ENCODE measurements at places on chromosomes 2 and 18.

- DNase-seq: no peak
These were observed 258 bp downstream of the MGAT4A start for GRCh38 chr2:98730707-98731040.

DNA sequence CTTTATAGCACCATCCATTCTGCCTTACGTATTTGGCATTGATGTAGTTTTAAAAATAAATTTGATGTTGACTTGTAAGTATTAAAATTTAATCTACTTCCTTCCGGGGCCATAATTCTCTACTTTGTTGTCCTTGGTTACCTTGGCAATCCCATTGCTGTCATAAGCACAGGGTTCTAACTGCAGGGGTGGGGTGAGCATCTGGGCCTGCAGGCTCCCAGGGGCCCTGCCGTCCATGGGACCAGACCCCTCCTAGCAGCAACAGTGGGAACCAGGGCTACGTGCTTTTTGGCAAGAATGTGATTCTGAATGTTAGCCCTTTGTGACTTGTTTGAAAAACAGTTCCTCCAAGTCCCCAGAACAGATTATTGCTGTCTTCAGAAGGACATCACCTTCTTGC, 4.9 kb downstream of the ASAP2 start:
- DNase-seq: no peak

DNA sequence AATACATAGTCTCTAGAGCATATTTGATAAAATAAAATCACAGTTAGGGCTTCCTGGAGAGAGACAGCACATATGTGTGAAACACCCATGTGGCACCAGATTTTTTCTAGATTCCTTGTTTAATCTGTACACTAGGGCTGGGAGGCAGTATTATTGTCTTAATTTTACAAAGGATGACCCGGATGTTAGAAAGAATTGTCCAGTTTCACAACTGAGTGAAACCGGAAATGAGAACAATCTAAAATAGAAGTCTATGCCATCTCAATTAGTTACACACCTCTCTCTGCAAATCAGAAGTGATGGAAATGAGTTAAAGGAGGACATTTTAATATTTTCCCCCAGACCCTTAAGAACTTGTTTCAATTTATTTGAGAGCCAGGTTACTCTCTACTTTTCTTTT, 463.7 kb upstream of the DSEL start:
- no peak for DNase-seq

DNA sequence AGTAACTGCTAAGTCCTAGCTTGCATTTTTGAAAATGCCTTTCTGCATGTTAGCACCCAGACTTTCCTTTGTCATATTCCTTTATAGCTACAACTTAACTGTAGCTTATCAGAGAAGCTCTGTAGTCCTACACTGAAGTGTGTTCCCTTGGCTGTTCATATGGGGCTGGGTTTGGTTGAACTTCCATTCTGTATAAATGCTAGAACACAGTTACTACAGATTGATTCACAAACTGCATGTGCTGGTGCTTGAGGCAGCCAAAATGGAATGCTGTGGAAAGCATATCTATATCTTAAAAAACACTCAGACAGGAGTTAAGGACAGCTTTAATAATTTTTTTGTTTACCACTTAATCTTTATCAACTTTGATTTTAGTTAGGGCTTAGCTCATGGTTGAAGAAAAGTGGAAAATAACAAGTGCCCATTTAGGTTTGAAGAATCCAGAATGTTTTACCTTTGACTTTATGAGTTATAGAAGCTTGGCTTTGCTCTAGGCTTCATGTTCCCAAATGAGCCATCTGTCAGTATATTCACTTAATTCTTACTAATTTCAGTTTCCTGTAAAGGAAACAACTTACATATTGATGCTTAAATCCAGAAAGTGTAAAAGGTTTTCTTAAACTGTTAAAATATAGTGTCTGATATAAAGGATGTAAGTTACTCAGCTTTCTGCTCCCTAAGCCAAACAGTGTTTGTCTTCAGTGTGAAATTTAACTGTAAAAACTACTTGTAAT, 148.9 kb downstream of the AGPS start:
- no peak for DNase-seq

DNA sequence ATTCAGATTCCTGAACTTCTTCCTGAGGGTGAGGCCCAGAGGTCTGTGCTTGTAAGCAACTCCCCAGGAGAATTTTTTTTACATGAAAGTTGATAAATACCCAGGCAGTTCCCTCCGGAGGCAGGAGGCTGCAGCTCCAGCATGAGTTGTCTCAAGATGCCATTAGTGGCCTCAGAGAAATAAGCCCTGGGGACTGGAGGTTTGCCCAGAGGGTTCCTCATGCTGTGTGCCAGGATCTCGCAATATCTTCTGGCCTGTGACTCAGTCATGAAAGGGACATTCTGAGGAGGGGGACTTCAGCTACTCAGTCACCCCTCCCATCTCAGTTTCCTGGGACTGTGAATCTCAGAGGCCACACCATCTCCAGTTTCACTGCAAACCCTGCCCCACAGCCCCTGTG, 49.9 kb downstream of the LYPD1 start:
- no peak for DNase-seq

DNA sequence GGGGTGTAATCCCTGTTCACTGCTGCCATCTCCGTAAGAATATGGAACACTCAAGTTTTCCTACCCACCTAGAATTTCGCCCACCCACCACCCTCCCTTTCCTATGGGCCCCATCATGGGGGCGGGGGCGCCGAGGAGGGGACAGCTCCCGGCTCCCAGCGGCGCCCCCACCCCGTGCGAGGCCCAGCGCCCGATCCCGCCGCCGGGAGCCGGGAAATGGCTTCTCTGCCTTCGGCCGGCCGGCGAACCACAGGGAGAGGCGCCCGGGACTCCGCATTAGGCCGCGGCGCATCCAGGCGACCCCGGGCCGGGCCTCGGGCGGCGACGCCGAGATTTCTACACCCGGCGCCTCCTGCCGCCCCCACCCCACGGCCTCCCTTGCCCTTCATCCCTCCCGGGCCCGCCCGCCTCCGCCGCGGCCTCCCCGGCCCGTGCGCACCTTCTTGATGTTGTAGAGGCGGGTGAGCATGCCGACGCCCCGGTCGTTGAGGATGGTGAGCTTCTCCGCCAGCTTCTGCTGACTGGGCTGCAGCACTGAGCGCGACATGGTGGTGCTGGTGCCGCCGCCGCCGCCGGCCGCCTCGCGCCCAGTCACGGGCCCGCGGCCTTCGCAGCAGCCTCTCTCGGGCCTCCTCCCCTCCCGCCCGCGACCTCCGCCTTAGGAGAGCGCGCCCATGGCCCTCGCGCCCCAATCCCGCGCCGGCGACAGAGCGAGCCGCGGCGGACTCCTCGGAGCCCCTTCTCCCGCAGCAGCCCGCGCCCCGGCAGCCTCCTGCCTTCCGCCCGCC, 510 bp downstream of the NCKAP1 start:
- peak; percentile 23 for DNase-seq

GRCh38 chr18:58135701-58136331, 91.8 kb downstream of the NEDD4L start:
- DNase-seq: peak; percentile 13

- DNase-seq: no peak
These were observed 32.7 kb upstream of the PRLH start for GRCh38 chr2:237533668-237534161.

GRCh38 chr18:62862466-62862865, 147.1 kb downstream of the PHLPP1 start:
- DNase-seq: no peak

- DNase-seq: no peak
These were observed 605.5 kb downstream of the EPHA4 start for GRCh38 chr2:220966636-220967035.

DNA sequence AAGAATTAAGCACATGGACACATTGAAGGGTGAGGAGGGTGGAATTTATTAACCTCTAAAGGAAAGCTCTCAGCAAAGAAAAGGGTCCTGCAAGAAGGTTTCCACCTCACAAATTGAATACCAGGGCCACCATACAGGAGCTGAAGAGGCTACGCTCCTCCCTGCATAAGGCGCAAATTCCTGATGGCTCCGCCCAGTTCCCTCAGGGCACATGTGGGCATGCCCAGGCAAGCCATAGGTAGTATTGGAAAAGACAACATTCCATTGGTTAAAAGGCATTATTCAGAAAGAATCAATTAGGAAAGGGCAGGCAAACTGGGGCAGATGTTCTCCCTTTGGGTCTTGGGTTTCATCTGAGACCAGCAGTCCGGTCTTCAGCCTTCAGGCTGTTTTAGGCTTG, 161.2 kb downstream of the PTPRM start:
- no peak for DNase-seq

- DNase-seq: no peak
These were observed 99.1 kb upstream of the NEUROD1 start for GRCh38 chr2:181779288-181780021.

DNA sequence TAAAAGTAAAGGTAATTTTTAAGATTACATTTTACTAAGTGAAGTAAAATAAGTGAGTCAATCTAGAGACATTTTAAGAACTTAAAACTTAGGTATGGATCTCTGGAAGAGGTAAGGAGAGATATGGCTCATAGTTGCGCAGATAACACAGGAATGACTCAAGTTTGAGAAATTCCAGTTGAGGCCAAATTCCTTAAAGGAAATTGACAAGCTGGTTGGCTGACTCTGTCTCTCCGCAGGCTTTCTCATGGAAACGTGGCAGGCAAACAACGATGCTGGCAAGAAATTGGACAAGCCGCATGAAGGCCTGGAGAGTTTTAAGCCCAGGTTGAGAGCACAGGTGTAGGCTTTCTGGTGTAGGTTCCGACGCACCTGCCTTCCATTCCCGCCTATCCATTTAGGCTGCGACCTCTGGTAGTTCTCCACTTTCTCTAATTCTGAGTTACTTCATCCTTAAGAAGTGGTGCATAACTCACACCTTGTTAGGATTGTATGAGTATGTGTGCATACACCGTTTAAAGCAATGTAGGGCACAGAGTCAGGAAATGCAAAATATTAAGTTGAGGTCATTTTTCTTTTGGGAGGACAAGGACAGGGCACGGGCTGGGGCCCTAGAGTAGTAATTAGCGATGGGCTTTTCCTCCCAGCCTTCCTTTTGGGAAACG, 589 bp upstream of the DAW1 start:
- no peak for DNase-seq

DNA sequence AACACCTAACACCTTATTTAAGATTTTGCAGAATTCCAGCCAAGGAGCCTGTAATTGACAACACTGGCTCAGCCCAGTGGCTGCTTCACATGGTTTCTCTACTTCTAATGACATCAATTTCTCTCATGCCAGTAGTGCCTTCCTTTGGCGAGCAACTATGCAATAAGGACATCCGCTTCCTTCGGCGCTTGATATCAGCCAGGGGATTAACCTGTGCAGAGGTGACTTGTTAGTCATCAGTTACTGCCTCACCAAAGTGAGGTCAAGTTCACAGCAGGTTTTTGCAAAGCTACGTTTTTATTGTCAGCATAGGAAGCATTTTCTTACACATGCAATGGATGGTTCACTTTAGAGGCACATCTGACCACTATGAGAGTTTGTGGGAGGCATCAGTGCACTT, 24.0 kb upstream of the EDAR start:
- DNase-seq: no peak

- DNase-seq: no peak
These were observed 36.9 kb downstream of the YWHAQ start for GRCh38 chr2:9593925-9594324.

- DNase-seq: no peak
These were observed 236.0 kb upstream of the REV1 start for GRCh38 chr2:99725820-99726219.

All from NCI-H524 (cell line).